SJCRH30 (cell line): ENCODE measurements at places on chromosomes 2 and 18. TPM values are rescaled to one million over a fixed set of nuclear protein-coding genes. Genes with fewer than 3 reads are reported as not detected.
A peak's percentile ranks its signal among the peaks of the same experiment; 100 is the strongest.

DNA sequence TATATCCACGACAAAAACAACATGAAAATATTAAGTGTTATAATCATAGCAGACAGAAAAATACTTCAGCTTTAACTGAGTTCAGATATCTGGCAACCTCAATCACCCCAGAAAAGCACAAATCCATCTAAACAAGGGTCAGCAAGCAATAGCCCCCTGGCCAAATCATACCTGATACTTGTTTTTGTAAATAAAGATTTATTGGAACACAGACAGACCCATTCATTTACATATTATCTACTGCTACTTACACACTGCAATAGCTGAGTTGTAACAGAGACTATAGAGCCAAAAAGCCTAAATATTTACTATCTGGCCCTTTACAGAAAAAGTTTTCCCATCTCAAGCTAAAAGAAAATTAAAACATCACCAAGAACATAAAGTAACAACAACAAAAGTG, 12.8 kb downstream of the FARSB start:
- peaks cover 5% of the 10 kb centered on the region; the same call in 1 of the 2 replicates for H3K4me1 ChIP-seq
- no peak overlapping the region for H3K27ac ChIP-seq
- DNase-seq: no peak
- H3K4me3 ChIP-seq: no peak overlapping the region
- no peaks in the 10 kb centered on the region for H3K27me3 ChIP-seq

DNA sequence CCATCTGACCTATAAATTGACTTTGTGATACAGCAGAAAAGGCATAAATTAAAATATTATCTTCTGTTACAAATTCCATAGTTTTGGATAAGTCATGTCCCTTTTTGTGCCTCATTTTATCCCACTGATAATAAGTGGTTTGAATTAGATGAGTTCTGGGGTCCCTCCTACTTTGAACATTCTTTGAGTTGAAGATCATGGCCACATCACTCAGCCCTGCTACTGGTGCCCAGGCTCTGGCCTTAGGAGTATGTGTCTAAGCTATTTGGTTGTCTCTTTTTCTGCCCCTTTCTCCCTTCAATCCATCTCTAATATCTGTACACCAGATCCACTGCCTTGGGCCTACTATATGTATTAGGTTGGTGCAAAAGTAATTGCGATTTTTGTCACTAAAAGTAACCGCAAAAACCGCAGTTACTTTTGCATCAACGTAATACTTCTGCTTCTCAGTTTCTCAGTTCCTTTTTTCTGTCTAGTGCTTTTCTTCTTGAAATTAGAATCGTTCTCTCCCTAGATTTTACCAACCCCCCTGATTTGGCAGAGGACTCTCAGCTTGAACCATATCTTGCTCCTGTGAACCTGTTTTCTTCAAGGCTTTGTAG, 362.5 kb upstream of the TNP1 start:
- no peak overlapping the region for H3K4me3 ChIP-seq
- H3K27ac ChIP-seq: no peak overlapping the region
- no peak for DNase-seq
- H3K36me3 ChIP-seq: no peaks in the 10 kb centered on the region
- no peaks in the 10 kb centered on the region for H3K27me3 ChIP-seq

GRCh38 chr2:222732489-222733178, 61.2 kb downstream of the MOGAT1 start:
- H3K36me3 ChIP-seq: no peaks in the 10 kb centered on the region
- DNase-seq: no peak
- H3K27me3 ChIP-seq: no peaks in the 10 kb centered on the region
- H3K4me3 ChIP-seq: no peak overlapping the region
- no peak overlapping the region for H3K27ac ChIP-seq

DNA sequence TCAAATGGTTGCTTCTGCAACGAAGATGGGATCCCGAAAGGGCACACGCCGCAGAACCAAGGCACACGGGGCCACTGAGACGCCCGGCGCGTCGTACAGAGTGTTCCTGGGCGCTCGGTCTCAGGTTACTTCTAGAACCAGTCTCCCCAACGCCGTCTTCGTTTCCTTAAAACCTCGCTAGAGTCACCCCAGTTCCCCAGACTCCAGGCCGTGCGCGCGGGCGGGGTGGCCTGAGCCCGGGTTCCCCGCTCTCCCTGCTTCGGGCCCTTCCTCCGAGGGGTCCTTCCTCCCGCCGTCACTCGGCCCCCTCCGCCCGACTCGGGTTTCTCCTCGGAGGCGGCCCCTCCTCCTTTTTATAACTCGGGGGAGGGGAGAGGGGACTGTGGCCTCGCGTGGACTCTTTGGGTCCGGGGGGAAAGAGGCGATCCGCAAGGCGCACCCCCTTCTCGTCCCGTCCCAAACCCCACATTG, 774 bp upstream of the FZD7 start:
- no peaks in the 10 kb centered on the region for H3K27me3 ChIP-seq
- peak overlapping the region; percentile 81 for H3K27ac ChIP-seq
- peak; percentile 76 for DNase-seq
- no peaks in the 10 kb centered on the region for H3K36me3 ChIP-seq
- no peaks in the 10 kb centered on the region for H3K4me1 ChIP-seq

- no peak overlapping the region for H3K4me3 ChIP-seq
- H3K36me3 ChIP-seq: no peaks in the 10 kb centered on the region
- no peak overlapping the region for H3K27ac ChIP-seq
- no peak for DNase-seq
- H3K4me1 ChIP-seq: no peaks in the 10 kb centered on the region
These were observed 36.0 kb upstream of the MTA3 start for GRCh38 chr2:42532397-42532796.

GRCh38 chr18:8324343-8325065, 284.7 kb upstream of the RAB12 start:
- no peak overlapping the region for H3K27ac ChIP-seq
- H3K4me1 ChIP-seq: no peaks in the 10 kb centered on the region
- no peaks in the 10 kb centered on the region for H3K36me3 ChIP-seq
- H3K4me3 ChIP-seq: no peak overlapping the region

SERTAD2 gene
- total RNA-seq: 30.9 and 34.7 TPM in 2 replicates

GRCh38 chr2:54671875-54672589, 51.4 kb upstream of the EML6 start:
- no peaks in the 10 kb centered on the region for H3K4me1 ChIP-seq
- H3K27ac ChIP-seq: no peak overlapping the region
- no peaks in the 10 kb centered on the region for H3K27me3 ChIP-seq
- no peak overlapping the region for H3K4me3 ChIP-seq

POLE4 gene
- total RNA-seq: 67.0 and 74.5 TPM in 2 replicates

DNA sequence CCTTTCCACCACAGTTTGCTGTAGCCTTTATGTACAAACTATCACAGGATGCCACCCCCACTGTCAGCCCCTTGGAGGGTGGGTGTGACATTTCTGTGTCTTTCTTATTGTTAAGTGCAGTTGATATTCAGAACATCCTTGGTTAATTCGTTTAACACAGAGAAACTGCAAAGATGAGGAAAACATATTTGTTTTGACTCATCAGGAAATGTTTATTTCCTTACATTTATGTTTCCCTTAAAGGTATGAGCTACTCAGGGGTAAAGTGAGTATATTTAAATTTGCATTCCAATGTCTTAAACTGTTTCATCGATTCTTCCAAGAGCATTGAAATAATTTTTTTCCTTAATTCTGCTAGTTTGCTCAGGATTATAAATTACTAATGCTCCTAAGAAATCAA, 243.4 kb downstream of the RDH14 start:
- no peaks in the 10 kb centered on the region for H3K36me3 ChIP-seq
- H3K27ac ChIP-seq: no peak overlapping the region
- H3K4me1 ChIP-seq: peaks cover 9% of the 10 kb centered on the region
- no peak for DNase-seq

GRCh38 chr2:215365184-215365658, 53.4 kb downstream of the ATIC start:
- H3K4me3 ChIP-seq: no peak overlapping the region
- H3K4me1 ChIP-seq: no peaks in the 10 kb centered on the region
- DNase-seq: no peak
- H3K36me3 ChIP-seq: peaks cover 56% of the 10 kb centered on the region

GRCh38 chr2:30165617-30166016, 18.8 kb downstream of the YPEL5 start:
- H3K36me3 ChIP-seq: no peaks in the 10 kb centered on the region
- no peak overlapping the region for H3K27ac ChIP-seq
- no peaks in the 10 kb centered on the region for H3K4me1 ChIP-seq
- H3K27me3 ChIP-seq: no peaks in the 10 kb centered on the region
- DNase-seq: no peak

- H3K27ac ChIP-seq: no peak overlapping the region
- no peak for DNase-seq
- no peaks in the 10 kb centered on the region for H3K36me3 ChIP-seq
- H3K4me3 ChIP-seq: no peak overlapping the region
- H3K27me3 ChIP-seq: peaks cover 8% of the 10 kb centered on the region; the same call in 1 of the 2 replicates
These were observed 101.3 kb downstream of the DNAH7 start for GRCh38 chr2:195967336-195967735.

NEMP2 gene
- total RNA-seq: 19.3 and 20.9 TPM in 2 replicates

- H3K4me3 ChIP-seq: no peak overlapping the region
- no peaks in the 10 kb centered on the region for H3K27me3 ChIP-seq
- no peak for DNase-seq
- no peak overlapping the region for H3K27ac ChIP-seq
- H3K36me3 ChIP-seq: peaks cover 24% of the 10 kb centered on the region
- no peaks in the 10 kb centered on the region for H3K4me1 ChIP-seq
These were observed 28.9 kb upstream of the TOGARAM2 start for GRCh38 chr2:28951910-28952835.

FOSL2 gene
- total RNA-seq: 30.0 and 30.7 TPM in 2 replicates

GRCh38 chr2:116719836-116720235, 1094.7 kb upstream of the DDX18 start:
- no peak overlapping the region for H3K27ac ChIP-seq
- peaks cover 21% of the 10 kb centered on the region for H3K4me1 ChIP-seq
- no peaks in the 10 kb centered on the region for H3K27me3 ChIP-seq
- peak; percentile 70 for DNase-seq

KLHL30 gene
- total RNA-seq: 3.9 and 4.1 TPM in 2 replicates

- no peak overlapping the region for H3K4me3 ChIP-seq
- H3K27me3 ChIP-seq: no peaks in the 10 kb centered on the region
- no peak overlapping the region for H3K27ac ChIP-seq
These were observed 41.5 kb downstream of the MARCHF7 start for GRCh38 chr2:159753797-159754196.

- DNase-seq: no peak
- H3K4me3 ChIP-seq: no peak overlapping the region
- H3K27ac ChIP-seq: no peak overlapping the region
- no peaks in the 10 kb centered on the region for H3K27me3 ChIP-seq
These were observed 224.5 kb downstream of the CCDC102B start for GRCh38 chr18:69022426-69022825.

DNA sequence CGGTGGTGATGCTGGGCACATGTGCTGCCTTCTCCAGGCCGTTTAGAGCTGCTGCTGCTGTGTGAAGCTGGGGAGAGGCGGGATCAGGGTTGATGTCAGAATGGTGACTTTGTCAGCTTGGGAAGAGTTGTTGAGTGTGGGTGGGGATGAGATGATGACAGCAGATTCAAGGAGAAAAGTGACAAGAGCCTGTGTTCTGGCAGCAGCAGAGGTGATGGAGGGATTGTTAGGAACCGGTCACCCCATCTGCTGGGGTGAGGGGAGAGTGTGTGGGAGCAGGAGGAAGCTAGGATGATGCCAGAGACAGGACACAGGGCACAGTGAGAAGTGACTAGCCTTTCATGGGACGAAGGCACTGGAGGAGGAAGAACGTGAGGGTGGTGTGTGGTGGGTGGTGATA, 345.5 kb downstream of the RNF144A start:
- DNase-seq: no peak
- no peak overlapping the region for H3K27ac ChIP-seq
- peaks cover 8% of the 10 kb centered on the region for H3K27me3 ChIP-seq

DNA sequence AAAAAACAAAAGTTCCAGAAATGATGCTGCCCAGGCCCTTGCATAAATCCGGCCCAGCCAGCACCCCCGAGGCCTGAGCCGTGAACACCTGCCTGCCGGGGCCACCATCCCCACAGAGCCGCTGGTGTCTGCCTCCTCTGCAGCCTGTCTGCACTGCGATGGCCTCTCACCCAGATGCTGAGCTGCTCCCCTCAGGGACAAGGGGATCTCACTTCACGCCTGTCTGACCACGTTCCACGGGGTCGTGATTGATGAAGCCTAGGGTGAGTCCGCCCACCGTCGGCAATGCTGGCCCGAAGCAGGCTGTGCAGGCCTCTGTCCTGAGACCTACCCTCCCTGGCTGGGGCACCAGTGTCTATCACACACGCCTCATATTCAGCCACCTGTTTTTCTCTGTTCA, 444.2 kb downstream of the EIPR1 start:
- H3K27me3 ChIP-seq: no peaks in the 10 kb centered on the region
- H3K27ac ChIP-seq: no peak overlapping the region
- H3K36me3 ChIP-seq: no peaks in the 10 kb centered on the region
- H3K4me3 ChIP-seq: no peak overlapping the region

DNA sequence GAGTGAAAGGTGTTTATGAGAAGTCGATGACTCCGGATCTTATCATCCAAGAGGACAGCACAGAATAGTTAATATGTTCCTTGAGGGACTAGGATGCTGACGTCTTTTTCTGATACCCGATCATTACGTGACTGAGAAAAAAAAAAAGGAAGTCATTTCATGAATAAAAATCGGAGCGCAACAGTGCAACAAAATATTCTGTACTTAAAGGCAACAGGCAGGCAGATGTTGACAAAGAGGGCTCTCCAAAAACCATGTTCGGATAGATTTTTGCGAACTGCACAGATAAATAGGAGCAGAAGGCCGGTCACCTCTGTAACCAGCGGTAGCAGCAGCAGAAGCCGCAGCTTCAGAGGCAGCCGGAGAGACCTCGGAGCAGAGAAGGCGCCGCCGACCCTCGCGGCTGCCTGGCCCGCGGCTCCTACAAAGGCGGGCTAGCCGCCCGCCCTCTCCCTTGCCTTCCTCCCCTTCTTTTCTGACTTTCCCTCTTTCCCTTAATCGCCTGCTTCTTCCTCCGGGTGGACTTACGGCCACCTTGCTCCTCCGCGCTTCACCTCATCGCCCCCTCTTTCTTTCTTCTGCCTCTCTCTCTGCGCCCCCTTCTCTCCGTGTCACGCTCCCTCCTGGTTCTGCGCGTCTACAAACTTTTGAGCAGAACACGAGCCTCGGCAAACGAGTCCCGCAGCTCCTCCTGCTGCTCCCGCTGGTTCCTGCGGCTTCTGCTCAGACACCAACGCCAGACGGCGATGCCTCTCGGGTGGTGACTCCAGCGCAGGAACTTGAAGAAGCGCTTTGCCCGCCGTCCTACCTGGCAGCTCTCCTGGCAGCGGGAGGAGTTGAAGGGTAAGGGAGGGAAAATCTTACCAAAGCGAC, at the start of gene ADCYAP1:
ADCYAP1 (plus strand) TSS at position 654 of the 873 bp plus-strand sequence. CDS start 516 bp downstream, outside the sequence.
- H3K4me1 ChIP-seq: no peaks in the 10 kb centered on the region
- no peak for DNase-seq
- no peaks in the 10 kb centered on the region for H3K36me3 ChIP-seq
- H3K4me3 ChIP-seq: no peak within 1 kb of the TSS
- no peak within 1 kb of the TSS for H3K27ac ChIP-seq
